Trophoblast cell (in vitro differentiated cells and primary cell): ENCODE measurements at places on chromosomes 13 and 19.

DNA sequence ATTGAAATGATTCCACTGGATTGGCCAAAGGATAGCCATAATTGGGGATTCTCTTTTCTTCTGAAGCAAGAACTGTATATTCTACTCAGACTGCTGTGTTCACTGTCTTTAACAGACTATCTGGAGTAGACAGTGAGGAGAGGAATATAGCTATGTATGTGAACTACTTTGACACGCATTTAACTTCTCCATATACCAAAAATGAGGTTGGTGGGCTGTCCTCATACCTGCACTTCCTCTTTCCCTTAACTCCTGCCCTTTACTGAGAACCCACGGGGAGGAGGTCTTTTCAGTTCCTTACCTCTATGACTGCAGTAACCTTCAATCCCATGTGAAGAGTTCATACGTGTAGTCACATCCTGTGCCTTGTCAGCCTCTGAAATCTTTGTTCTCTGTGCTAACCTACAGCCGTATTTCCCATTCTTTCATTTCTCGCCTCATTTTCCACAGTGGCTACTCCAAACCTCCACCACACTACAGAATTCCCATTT is 305.8 kb downstream of the MTUS2 start:
- no peaks in the 10 kb centered on the region for H3K27me3 ChIP-seq
- H3K27ac ChIP-seq = no peak overlapping the region
- no peak for DNase-seq
- H3K4me3 ChIP-seq = no peak overlapping the region
- no peaks in the 10 kb centered on the region for H3K4me1 ChIP-seq

- H3K36me3 ChIP-seq = no peaks in the 10 kb centered on the region
- H3K4me3 ChIP-seq = peak overlapping the region; percentile 68
- H3K4me1 ChIP-seq = peaks cover 6% of the 10 kb centered on the region
- H3K27ac ChIP-seq = no peak overlapping the region
- peaks cover 20% of the 10 kb centered on the region for H3K27me3 ChIP-seq
Measured at GRCh38 chr19:5339198-5339949, 1.2 kb downstream of the PTPRS start.

GRCh38 chr19:35222373-35223015 is 6.0 kb downstream of the FAM187B start:
- no peak overlapping the region for H3K4me3 ChIP-seq
- no peaks in the 10 kb centered on the region for H3K4me1 ChIP-seq
- no peak for DNase-seq
- no peaks in the 10 kb centered on the region for H3K27me3 ChIP-seq

DNA sequence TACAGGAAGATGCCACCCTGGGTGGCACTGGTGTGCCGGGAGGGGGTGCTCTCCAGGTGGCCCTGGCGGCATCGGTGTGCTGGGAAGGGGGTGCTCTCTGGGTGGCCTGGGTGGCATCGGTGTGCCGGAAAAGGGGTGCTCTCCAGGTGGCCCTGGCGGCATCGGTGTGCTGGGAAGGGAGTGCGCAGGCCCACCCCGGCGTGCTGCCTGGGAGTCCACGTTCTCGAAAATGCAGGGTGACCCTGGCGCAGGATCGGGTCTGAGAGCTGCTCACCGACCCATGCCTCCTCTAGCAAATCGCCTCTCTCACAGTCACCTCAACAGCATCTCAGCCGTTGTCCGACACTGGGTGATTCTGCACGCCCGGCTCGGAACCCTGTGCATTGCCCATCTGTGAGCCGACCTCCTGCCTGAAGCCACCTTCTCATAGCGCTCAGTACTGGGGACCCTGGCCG is 36.4 kb downstream of the RASA3 start:
- H3K4me1 ChIP-seq = peaks cover 23% of the 10 kb centered on the region
- no peak overlapping the region for H3K4me3 ChIP-seq
- H3K27ac ChIP-seq = no peak overlapping the region

DNA sequence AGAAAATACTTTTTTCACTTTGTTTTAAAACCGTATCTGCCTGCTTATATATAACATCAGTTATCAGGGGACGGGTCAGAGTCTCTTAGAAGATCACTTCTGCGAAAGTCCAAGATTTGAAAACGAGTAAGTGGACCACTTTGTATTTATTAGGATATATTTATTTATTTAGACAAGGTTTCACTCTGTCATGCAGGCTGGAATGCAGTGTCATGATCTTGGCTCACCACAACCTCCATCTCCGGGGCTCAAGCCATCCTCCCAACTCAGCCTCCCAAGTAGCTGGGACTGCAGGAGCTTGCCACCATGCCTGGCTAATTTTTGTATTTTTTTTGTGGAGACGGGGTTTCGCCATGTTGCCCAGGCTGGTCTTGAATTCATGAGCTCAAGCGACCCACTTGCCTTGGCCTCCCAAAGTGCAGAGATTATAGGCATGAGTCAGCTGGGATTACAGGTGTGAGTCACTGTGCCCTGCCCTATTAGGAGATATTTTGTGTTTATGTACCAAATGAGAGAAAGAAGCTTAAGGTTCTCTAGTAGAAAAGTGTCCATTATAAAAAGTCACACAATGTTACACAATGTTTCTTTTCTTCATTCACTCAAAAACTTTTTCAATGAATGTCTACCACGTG is 39.5 kb downstream of the RASL11A start:
- peaks cover 3% of the 10 kb centered on the region for H3K4me1 ChIP-seq
- DNase-seq = no peak
- H3K27me3 ChIP-seq = no peaks in the 10 kb centered on the region
- H3K36me3 ChIP-seq = no peaks in the 10 kb centered on the region

DNA sequence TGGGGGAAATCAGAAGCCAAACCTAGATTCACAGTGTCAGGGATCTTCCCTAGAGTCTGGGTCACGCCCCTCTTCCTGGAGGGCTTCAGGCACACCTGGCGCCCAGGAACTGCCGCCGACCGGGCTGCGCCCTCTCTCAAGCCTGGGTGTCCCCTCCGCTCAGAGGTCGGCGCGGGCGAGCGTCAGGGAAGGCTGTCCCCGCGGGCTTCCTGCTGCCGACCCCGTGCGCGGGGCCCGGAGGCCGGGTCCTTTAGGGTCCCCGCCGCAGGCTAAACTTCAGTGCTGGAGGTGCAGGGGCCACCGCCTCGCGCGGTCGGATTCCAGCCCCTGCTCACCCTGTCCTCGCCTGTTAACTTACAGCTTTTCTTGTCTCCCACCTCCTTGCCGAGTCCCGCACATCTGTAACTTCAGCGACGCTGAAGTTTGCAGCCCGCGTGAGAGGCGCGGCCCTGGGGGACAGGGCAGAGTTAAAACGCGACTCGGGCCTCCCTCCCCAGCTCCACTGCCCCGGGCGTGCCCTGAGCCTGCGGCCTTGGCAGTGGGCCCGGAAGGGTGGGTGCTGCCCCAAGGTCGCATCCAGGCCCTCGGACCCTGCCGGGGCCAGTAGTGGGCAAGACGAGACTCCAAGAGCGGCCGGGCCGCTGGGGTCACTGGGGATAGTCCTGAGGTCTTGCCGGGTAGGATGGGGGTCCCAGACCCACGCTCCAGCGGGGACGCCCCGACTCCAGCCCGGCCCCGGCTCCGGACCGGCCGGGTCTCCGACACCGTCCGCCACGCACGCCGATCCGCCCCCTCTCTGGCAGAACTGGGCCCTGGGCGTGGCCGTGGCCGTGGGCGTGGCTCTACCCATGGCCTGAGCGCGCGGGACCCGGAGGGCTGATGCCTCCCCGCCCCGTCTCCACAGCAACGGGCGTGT is 95.6 kb upstream of the ZNF98 start:
- no peak overlapping the region for H3K27ac ChIP-seq
- no peaks in the 10 kb centered on the region for H3K36me3 ChIP-seq
- no peak for DNase-seq
- H3K4me3 ChIP-seq = no peak overlapping the region
- no peaks in the 10 kb centered on the region for H3K4me1 ChIP-seq
- no peaks in the 10 kb centered on the region for H3K27me3 ChIP-seq

DNA sequence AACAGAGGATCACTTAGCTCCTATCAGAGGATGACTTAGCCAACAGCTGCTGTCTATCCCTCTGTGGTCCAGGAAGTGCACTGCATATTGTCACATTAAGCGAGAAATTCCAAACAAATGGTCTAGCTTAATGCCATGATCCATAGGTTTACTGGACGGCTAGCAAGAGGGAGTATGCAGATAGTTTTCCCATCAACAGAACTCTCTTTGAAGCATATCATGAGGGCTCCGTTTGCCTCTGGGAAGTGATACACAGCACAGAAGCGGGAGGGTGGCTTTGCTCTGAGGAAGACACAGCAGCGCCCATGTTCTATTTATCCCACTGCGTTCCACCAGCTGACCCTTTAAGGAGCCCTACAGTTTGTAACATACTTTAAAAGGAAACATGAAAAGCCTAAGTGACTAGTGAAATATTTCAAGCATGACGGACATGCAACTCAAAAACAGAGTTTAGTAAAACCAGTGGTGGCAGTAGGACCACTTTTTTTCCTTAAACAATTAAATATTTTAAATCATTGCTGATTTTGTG is 52.7 kb downstream of the COL4A1 start:
- H3K36me3 ChIP-seq = peaks cover 7% of the 10 kb centered on the region
- H3K27me3 ChIP-seq = no peaks in the 10 kb centered on the region
- peaks cover 21% of the 10 kb centered on the region for H3K4me1 ChIP-seq
- DNase-seq = peak; percentile 68
- H3K4me3 ChIP-seq = no peak overlapping the region

DNA sequence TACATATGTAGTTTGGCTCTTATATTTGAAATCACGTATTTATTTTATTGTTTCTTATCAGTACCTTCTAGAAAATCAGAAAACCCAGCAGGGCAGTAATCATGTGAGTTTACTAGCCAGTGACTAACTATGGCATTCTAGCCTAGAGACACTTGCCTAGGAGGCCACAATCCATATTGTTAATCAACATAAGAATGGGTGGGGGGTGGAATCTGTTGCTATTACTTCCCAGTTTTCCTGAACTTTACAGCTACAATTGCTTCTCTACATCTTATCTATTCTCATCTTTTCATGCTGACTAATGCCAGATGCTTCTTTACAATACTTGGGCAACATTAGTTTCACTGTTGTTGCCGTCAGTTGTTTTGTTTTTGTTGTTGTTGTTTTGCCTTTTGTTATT is 18.7 kb upstream of the ATXN8OS start:
- no peak overlapping the region for H3K27ac ChIP-seq
- H3K4me1 ChIP-seq = no peaks in the 10 kb centered on the region
- no peak overlapping the region for H3K4me3 ChIP-seq
- peak; percentile 56 for DNase-seq
- H3K36me3 ChIP-seq = no peaks in the 10 kb centered on the region

DNA sequence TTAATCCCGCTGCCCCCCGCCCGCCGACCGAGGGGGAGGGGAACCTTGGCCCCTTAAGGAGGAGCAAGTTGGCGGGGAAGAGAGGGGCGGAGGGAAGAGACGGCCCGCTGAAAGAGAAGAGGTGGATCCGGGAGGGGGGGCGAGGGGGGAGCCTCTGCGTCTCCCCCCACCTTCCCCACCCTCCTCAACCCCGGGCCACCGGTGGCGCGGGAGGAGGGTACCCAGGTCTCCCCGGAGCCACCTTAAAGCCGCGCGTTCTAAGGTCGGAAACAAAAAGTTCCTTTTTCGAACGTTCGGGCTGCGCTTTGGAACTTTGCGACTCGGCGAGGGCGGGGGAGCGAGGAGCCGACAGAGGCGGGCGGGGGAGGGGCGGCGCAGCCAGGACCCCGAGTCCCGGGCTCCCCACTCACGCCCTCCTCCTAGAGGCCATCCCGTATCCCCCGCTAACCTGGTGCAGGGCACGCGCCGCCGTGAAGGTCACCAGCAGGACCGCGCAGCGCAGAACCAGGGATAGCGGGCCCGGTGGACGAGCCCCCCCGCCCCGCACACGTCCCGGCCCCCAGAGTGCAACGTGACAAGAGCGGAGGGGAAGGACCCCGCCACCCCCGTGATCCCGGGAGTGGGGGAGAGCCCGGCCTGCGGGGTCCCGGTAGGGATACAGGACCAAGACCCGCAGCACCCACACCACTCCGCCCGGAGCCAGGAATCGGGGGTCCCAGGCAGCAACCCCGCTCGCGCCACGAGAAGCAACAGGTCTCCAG is 659 bp downstream of the ERF start:
- no peaks in the 10 kb centered on the region for H3K27me3 ChIP-seq
- DNase-seq = peak; percentile 41
- H3K36me3 ChIP-seq = peaks cover 26% of the 10 kb centered on the region
- peak overlapping the region; percentile 99 for H3K4me3 ChIP-seq
- H3K27ac ChIP-seq = peak overlapping the region; percentile 96
- H3K4me1 ChIP-seq = peaks cover 23% of the 10 kb centered on the region

DNA sequence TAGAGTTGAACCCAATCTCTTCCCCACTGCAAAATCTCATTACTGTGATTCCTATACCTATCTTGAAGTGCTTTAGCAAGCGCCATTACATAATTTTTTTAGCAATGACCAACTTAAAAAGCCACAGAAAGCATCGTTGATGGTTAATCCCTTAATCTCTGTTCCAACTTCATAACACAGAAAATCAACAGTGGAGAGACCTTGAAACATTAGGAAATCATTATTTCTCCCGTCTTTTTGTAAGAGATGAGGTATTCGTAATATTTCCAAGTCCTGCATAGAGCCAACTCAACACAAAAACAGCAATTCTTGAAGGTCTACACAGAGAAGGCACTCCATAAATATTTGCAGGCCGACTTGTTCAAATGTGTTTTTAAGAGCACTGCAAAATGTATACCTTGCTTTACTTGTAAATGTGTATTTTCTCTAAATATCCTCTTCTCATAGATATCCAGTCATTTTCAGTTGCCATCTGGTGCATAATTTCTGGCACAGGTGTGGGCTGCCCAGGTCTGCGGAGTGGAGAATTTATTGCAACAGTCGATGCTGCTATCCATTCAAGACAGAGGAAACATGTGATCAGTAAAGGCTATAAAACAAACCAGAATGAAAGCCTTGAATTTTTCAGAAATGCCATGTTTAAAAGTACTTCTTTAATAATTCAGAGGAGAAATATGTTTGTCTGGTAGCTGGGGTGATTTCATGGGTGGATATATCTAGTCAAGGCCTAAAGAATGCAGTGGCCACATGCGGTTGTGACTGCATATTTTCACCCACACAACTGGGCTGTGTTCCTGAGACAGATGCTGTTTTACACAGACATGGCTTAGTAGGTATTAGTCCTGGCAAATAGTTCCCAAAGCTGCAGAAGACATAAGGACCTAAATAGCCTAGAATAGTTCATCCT is 234.3 kb upstream of the STARD13 start:
- H3K36me3 ChIP-seq = no peaks in the 10 kb centered on the region
- no peak overlapping the region for H3K27ac ChIP-seq
- DNase-seq = no peak
- H3K4me1 ChIP-seq = no peaks in the 10 kb centered on the region
- H3K27me3 ChIP-seq = no peaks in the 10 kb centered on the region

GRCh38 chr19:58572818-58573657 is at the start of gene MZF1:
MZF1 (minus strand) TSS chr19:58573335; CDS start chr19:58571389, 1,946 bp downstream.
- H3K4me1 ChIP-seq = peaks cover 12% of the 10 kb centered on the region
- H3K27me3 ChIP-seq = no peaks in the 10 kb centered on the region
- peak; percentile 100 for DNase-seq
- peak within 1 kb of the TSS; percentile 97 for H3K4me3 ChIP-seq
- H3K27ac ChIP-seq = peak within 1 kb of the TSS; percentile 96

GRCh38 chr19:47145639-47146486 is 15.2 kb downstream of the SAE1 start:
- DNase-seq = no peak
- H3K27ac ChIP-seq = no peak overlapping the region
- H3K27me3 ChIP-seq = no peaks in the 10 kb centered on the region
- H3K4me1 ChIP-seq = no peaks in the 10 kb centered on the region
- H3K36me3 ChIP-seq = peaks cover 41% of the 10 kb centered on the region
- no peak overlapping the region for H3K4me3 ChIP-seq
